ENCODE measurements at places on chromosomes 3 and 15.

DNA sequence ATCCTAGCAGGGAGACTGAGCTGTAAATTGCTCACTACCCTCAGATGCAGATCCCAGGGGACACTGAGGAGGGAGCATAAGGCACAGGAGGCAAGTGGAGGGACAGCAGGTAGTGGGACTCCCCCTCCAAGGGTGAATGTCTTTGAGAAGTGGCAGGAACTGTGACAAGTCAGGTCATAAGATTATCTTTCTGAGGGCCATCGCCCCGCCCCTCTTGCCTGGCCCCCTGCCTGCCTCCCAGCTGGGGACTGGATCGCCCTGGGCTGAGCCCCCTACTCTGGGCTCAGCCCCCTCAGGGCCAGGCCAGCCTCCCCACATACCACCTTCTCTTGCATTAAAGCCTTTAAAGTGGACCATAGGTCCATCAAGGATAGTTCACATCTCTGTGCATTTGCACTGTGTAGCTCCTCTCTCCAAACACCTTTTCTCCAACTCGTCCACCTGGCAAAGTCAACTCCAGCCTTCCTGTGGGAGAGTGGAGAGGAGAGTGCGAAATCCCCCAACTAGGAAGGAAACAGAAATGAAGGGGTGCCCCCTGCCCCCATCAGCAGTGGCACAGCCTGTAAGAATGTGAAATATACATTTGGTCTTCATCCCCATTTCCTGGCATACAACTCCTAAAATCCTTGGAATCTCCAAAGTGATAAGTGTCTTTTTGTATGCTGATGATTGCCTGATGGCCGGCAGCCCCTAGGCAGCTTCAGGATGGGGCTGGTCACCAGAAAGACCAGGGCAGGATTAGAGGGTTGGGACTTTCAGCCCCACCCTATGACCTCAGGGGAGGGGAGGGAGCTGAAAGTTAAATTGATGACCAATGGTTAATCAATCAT is 14.7 kb downstream of the PIF1 start:
- DNase-seq, result no peak

DNA sequence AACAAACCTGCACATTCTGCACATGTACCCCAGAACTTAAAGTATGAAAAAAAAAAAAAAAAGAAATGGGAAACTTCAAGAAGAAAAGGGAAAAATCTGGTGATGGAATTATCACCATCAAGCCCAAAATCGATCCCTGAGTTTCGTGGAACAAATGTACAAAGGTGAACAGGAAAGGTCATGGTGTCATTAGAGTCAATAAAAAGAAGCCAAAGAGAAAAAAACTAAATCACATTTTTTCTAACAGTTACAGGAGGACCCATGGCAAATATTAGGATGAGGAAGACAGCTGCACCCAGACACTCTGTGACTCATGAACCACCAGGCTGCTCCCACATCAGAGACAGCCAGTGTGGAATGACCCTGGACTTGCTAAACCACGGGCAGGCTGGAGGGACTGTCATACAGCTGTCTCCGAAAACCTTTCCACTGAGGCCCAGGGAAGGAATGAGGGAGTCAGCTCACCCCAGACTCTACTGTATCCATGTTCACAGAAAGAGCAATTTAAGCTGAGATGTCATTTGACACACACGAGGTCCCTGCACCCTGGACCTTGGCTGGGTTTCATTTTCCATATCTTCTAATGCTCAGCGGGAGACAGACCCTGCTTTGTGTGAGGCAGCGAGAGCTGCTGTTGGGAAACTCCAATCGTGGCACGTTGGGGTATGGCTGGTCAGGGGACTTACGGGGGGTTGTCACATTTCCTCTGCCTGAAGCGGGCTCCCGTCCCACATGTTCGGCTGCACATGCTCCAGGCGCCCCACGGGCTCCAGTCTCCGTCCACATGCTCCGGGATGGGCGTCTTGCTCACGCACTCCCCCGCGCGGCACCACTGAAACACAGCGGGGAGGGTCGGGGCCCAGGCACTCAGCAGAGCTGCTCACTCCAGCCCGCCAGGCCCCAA is 210.2 kb downstream of the ADAMTS17 start:
- no peak for DNase-seq

- no peak for DNase-seq
Observed at GRCh38 chr3:138284079-138284478, 45.6 kb downstream of the NME9 start.

GRCh38 chr15:61762676-61763075 is 297.6 kb downstream of the VPS13C start:
- DNase-seq, result no peak
